ENCODE measurements at places on chromosomes 6 and 20. TPM values are rescaled to one million over a fixed set of nuclear protein-coding genes. Genes with fewer than 3 reads are reported as not detected.
A peak's percentile ranks its signal among the peaks of the same experiment; 100 is the strongest.

BPIFA2 gene
- not detected for total RNA-seq

RBPJL gene
- total RNA-seq: 1.5 TPM

SNAI1 gene
- total RNA-seq: 1.7 TPM

CAP2 gene
- total RNA-seq: 15.5 TPM

SMLR1 gene
- 0.79 TPM for total RNA-seq

PRICKLE4 gene
- 4.9 TPM for total RNA-seq

GRCh38 chr20:46135856-46136633, 17.9 kb downstream of the CD40 start:
- no peak for DNase-seq

DNA sequence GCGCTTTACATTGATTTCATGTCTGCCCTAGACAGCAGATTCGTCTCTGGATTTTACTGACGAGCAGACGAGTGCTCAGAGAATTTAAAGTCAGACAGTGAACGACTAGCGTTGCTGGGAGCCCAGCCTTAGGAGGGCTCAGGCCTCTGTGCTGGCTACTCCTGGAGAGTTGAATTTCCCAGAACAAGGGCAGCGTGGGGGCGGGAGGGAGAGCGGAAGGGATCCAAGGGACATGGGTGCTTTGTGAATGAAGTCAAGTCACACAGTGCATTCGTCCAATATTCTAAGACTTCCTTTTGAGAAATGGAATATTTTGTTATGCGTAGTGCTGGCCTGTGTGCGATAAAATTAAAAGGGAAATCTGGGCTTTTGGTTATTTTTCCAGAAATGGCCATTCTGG, 126.5 kb downstream of the MYLK4 start:
- no peak for DNase-seq

DNA sequence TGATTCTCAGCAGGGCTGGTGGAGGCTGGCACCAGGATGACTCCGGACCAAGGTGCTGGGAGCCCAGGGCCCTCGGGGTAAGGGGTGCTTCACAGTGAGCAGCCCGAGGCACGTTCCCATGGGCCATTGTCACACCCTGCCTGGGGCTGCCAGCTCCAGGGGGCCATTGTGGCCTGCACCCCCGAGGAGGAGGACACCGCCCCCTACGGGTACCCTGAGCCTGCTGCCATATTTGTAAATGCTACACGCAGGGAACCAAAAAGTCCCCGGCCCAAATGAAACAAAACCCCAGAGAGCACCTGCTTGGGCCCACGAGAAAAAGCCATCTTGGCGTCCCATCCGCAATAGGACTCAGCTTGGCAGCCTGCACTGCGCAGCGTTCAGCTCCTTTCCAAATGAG, 64.7 kb upstream of the GATA5 start:
- DNase-seq: no peak

GRCh38 chr6:157093536-157093935, 229.8 kb downstream of the TMEM242 start:
- DNase-seq: no peak

- no peak for DNase-seq
Observed at GRCh38 chr6:111263837-111264236, 176.5 kb downstream of the SLC16A10 start.

DNA sequence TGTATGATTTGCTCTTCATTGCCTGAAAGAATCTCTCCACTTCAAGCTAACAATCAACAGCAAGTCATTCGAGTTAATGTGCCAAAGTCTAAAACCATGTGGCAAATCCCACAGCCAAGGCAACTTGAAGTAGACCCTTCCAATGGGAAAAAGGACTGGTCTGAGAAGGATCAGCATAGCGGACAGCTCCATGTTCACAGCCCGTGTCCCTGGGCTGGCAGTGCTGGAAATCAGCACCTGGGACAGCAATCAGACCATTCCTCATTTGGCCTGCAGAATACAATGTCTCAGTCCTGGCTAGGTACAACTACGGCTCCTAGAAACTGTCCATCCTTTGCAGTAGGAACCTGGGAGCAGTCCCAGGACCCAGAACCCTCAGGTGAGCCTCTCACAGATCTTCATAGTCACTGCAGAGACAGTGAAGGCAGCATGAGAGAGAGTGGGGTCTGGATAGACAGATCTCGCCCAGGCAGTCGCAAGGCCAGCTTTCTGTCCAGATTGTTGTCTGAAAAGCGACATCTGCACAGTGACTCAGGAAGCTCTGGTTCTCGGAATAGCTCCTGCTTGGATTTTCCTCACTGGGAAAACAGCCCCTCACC, 1.1 kb downstream of the GJA10 start:
- DNase-seq: peak; percentile 67

- no peak for DNase-seq
Observed at GRCh38 chr6:32604434-32604877, 14.8 kb upstream of the HLA-DRB1 start.

DNA sequence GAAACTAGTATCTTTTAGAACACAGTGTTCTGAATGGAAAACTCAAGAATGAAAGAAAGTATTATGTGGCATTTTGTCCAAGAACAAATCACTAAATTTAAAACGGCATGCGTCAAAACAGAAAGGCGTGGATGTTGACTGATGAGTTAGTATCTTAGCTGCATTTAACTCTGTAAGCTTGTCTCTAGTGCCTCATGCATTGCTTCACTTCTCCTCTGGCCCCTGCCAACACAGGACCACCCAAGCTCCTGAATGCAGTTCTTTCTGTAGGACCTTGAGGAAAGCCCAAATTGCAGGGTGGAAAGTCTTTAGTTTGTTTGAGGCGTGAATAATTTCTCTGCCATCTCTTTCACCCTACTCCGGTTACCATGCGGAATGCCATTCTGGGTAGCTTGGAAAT, 632.2 kb downstream of the COL12A1 start:
- no peak for DNase-seq

DNA sequence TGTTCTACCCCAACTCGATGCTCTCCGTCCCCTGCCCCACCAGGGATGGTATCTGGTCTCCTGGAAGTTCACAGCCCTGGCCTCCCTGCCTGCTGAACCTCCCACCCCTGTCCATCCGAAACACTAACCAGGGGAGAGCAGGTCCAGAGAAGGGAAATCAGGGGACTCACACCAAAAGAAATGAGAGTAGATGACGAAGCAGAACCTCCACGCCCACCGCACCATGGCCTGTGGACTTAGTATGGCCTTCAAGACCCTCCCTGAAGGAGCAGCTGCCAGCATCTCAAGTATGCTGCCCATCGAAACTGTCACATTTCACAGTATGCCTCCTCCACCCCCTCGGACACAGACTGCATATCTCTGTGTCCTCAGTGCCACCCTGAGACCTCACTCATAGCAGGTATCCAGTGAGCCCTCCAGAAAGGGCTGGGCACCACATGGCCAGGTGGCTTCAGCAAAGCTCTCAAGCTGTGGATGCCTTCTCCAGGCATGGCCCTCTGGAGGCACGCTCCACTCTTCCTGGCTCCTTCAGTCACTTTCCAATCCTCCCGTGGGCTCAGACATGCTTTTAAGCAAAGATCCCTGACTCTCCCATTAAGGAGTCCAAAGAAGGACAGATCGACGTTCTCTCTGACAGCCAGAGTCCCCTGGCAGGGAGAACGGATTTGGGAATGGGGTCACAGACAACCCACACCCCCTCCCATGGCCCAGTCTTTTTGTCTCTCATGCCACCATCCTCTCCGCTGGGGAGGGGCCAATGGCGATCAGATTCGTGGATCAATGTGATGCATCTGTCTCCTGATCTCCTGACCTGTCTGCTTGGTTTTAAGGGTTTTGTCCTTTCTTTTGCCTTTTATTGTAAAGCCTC, 158.4 kb downstream of the ANKRD60 start:
- no peak for DNase-seq

DNA sequence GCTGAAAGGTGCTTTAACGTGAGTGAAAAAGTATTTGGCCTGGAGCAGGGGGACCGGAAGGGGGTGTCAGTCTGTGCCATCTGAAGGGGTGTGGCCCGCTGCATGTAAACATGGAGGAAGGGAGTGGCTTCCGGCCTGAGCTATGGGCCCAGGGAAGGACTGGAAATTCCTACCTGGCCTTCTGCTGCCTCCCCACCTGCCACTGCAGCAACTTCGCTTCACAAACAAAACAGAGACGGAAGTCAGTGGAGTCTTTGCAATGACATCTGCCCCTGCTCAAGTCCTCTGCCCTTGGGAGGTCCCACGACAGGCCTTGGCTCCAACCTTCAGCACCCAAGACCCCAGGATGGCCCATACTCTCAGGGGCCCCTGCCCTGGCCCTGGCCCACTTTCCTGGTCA, 28.1 kb upstream of the FOXP4 start:
- no peak for DNase-seq
